ENCODE measurements at places on chromosomes 5 and 9.

GRCh38 chr9:115353681-115354080 is 235.7 kb upstream of the TNC start:
- no peak for DNase-seq

GRCh38 chr9:77016121-77016525 is 3.3 kb upstream of the FOXB2 start:
- no peak for DNase-seq

GRCh38 chr9:127954831-127955293 is 17.2 kb upstream of the DPM2 start:
- DNase-seq = no peak

DNA sequence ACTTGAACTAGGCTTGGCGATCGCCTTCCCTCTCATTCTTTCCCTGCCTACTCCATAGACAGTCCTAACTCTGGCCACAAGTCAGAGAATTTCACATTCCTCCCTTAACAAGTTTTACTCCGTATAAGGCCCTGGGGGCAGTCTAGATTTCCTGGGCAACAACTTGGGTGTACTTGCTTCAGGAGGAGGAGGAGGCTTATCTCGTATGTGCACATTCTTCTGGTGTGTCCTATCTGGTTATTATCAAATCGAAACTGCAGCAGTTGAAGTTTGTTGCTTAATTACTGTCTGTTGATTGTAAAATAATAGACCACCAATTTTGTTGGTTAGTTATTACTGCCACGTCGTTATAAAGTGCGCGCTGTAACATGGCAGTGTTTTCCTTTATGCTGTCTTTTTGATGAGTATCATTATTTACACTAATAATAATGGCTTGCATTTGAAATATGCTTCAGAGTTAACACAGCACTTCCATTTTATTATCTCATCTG is 42.0 kb downstream of the PIP5K1B start:
- DNase-seq = no peak

DNA sequence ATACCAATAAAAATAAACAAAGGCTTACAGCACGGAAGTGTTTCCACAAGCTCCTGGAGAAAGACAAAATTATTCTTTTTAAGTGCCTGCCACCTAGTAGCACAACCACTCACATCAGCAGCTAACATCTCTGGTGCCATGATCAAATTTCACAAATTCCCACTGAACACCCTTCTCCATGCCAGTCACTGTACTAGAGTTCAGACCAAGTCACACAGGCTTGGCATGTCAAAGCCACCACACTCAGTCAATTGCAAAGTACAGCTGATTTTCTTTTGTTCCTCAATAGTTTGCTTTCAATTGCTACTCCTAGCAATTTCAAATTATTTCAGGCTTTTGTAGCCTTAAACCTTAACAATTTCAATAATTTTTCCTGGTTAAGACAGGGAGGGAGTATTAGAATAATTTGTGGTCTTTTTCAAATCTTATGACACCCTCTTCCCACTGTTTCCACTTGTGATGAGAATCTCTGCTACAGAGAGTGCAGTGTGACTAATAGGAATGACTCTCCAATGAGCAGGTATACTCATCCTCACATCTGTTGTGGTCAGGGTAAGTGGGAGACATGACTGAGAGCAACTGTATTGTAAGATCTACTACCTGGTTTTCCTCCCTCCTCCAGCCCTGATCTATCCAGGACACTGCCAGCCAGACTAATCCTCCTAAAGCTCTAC is 46.2 kb downstream of the RNF145 start:
- peak; percentile 18 for DNase-seq

GRCh38 chr9:84668196-84669012 is 1.1 kb upstream of the NTRK2 start:
- peak; percentile 70 for DNase-seq

GRCh38 chr5:88930335-88930734 is 47.4 kb upstream of the MEF2C start:
- DNase-seq = no peak

DNA sequence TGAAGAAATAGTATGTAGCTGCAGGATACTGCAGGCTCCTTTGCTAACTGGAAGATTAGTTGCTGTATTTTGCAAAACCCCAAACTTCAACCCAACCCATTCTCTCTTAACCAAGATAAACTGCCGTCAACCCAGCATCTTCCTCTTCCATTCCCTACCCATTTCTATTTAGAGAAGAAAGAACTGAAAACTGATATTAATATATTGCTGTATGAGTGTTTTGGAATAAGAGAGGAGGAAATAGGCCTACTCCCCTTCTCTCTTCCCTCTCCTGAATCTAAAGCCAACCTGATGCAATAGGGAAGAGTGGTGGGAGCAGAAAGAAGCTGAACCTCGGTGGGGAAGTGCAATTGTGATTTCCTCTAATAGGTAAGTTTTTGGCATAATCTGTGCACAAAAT is 83.7 kb downstream of the TMEM215 start:
- no peak for DNase-seq

- DNase-seq = no peak
Observed at GRCh38 chr5:80745490-80745889, 90.7 kb upstream of the DHFR start.

- no peak for DNase-seq
Observed at GRCh38 chr9:116286297-116286696, 132.7 kb downstream of the PAPPA start.
